ENCODE measurements at places on chromosomes 5 and 9.

GRCh38 chr5:6251565-6252102, 126.7 kb downstream of the MED10 start:
- DNase-seq = no peak

DNA sequence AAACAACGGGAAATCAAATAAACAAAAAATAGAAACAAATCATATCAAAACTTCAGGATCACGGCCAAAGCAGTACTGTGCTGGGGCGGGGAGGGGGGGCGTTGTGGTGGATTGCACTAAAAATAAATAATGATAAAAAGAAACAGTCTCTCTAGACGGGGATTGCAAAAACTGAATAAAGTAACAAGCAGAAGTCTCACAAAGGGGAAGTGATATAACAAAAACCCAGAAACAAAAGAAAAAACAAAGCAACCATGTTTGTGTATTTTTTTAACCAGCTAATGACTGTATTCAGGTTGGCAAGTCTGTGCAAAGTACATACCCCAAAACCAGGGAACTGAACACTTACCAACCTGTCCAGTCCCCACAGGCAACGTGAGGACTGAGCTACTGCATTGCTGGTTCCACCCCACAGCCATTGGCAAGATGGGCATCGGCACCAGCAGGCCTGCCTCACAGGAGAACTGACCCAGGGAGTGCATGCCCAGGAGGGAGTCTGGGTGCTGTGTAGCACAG, 24.1 kb downstream of the BICD2 start:
- peak; percentile 19 for DNase-seq

GRCh38 chr5:149940077-149940574, 4.5 kb downstream of the PDE6A start:
- no peak for DNase-seq

GRCh38 chr9:107928701-107929371, 439.3 kb upstream of the KLF4 start:
- DNase-seq = no peak

DNA sequence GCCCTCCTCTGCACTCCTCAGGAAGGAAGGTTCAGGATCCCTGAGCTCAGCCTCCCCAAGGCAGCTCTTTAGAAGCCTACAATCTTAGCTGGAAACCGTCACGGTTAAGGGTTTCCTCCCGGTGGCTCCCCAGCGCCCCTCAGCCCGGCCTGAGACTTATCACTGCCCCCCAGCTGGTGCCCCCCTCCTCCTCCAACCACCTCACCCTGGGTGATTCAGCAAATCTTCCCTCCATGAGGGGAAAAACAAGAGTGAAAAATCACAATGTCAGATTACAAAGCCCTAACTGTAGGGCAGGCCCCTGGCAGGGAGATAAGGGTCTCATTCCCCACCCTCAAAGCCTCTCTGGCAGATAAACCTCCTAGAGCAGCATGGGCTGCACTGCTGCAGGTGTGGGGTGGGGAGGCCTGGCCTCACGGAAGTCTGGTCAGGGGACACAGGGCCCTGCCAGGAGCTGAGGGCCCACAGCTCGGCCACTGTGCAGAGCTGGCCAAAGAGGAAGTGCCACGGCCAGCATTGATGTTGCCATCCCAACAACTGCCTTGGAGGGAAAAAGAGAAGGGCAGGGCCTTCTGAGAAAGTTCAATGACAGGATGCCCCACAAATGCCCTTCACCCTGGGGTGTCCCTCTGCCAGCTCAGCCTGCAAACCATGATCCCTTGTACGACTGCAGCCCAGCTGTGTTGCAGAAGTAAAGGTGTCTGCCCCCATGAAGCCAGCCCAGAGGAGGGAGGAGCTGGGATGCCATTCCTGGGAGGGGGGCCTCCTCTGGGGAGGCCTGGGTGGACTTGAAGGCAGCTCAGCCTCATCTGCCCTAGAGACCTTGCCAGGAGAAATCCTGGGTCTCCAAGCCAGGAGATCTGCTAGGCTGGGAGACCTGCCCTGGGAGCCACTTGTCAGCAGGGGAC, 25.9 kb downstream of the GFI1B start:
- DNase-seq = no peak

- no peak for DNase-seq
Observed at GRCh38 chr9:134053401-134053871, 14.4 kb downstream of the BRD3 start.

DNA sequence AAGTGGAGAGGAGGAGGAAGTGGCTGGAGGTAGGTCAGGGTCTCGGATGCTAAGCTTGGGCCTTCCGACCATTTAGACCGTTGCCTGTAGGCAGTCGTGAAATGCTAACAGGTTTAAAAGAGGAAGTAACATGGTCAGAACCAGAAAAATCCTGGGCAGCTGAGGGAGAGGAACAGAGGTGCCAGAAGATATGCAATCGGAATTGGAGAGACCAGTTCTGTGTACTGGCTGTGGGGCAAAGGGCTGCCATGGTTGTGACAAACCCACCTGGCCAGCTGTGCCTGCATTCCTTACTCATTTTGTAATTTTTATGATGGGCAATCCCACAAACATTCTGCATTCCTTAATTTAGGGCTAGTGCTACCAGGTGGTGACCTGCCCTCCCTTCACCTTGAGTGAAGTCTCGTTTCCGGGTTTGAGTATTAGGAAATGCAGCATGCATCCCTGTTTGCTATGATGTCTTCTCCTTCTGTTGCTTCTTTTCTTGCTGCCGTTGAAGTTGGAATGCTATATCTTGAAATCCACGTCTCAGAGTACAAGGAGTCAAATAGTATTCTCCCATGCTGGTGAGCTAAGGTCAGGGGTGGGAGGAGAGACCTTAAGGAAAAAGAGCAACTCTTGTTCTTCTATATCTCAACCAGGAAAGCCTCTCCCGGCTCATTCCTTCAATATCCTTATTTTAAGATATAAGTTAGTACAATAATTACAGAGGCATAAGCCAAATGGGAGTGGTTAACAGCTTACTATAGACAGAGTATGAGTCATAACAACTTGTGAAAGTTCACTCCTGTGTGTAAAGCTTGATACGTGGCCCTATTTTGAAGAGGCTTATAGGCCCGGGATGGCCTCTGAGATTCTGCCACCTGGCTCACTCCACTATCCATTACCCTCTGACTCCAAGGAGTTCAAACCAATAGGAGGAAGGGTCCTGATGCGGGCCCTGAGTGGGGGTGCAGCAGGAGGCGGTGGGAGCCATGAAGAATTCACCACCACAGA, 37.0 kb downstream of the B4GALT1 start:
- no peak for DNase-seq

GRCh38 chr9:71179183-71179582, 57.8 kb upstream of the TRPM3 start:
- no peak for DNase-seq

GRCh38 chr9:95807326-95807947, 68.1 kb upstream of the ERCC6L2 start:
- no peak for DNase-seq

GRCh38 chr5:128350705-128351104, 187.3 kb downstream of the FBN2 start:
- no peak for DNase-seq

DNA sequence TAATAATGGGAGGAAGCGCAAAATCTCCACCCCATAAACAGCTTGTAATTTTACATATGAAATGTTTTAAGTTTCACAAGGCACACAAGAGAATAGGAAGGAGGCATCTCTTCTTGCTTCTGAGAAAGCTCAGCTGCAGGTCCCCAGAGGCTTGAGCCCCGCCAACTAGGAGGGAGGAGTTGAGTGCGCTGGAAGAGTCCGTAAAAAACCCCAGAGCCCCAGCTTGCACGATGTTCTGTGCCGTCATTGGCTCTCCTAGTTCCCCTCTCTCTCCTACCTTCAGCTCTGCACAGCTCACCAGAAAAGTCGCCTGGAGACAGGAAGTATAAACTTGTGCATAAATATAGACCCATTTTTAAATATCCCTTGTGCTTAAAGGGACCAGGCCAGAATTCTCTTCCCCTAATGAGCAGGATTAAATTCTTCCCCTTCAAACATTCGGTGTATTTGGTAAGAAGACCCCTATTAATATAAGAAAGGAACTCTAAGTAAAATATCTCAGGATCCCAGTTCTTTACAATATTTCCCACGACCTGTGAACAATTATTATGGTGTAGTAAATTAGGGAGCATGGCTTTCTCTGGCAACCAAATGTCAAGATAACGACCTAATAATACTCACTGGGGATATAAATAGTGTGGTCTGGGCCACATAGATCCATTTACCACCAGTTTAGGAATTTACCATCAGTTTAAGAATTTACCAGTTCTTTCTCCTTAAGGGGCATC, 13.7 kb downstream of the GLRX start:
- peak; percentile 15 for DNase-seq

- no peak for DNase-seq
Observed at GRCh38 chr9:110036286-110036685, 171.7 kb downstream of the C9orf152 start.

DNA sequence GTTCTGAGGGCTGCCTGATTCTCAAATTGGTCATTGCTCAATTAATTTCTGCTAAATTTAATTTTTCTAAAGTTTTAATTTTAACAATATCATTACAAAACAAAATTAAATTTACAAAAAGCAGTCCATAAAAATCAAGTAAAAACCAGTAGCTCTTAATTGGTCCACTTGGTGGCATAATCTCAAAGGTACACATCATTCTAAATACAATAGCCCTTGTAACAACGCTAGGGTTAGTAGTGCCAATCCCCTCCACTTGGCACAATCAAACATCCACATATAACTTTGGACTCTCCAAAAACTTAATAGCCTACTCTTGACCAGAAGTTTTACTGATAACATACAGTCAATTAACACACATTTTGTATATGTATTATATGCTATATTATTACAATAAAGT, 1.9 kb upstream of the NDUFB6 start:
- no peak for DNase-seq

- DNase-seq = no peak
Observed at GRCh38 chr9:7297521-7297920, 502.1 kb downstream of the DMAC1 start.

- no peak for DNase-seq
Observed at GRCh38 chr9:114112778-114113584, 13.9 kb upstream of the KIF12 start.

DNA sequence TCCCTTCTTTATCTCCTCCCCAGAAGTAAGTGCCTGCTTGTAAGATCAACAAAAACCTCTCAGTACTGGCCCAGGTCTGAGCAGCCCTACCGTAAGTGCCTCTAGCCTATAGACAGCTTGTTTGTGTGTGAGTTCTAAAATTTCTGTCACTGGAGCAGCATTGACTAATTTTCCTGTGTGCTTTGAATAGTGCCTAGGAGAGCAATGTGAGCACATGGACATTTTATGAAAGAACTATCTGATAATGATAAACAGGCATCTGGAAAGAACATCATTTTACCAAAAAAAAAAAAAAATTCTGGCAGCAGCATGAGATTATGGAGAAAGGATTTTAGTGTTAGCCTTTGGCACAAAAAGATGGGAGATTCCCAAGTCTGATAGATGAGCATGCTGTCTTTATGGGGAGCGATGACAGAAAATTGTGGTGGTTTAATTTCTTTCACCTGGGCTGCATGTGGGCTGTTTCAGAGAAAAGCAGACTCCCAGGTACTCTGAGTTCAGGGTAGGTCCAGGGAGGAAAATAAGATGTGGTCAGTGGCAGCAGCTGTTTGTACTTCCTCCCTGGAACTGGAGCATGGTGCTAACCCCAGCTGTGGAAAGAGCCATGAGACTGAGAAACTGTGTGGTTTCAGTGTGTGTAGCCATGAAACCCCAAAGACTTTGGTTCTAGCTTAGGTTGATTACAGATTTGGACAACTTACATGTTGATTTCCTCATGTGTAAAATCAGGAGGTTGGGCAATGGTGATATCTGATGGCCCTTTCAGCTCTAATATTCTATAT, 419.9 kb downstream of the NTRK2 start:
- no peak for DNase-seq

DNA sequence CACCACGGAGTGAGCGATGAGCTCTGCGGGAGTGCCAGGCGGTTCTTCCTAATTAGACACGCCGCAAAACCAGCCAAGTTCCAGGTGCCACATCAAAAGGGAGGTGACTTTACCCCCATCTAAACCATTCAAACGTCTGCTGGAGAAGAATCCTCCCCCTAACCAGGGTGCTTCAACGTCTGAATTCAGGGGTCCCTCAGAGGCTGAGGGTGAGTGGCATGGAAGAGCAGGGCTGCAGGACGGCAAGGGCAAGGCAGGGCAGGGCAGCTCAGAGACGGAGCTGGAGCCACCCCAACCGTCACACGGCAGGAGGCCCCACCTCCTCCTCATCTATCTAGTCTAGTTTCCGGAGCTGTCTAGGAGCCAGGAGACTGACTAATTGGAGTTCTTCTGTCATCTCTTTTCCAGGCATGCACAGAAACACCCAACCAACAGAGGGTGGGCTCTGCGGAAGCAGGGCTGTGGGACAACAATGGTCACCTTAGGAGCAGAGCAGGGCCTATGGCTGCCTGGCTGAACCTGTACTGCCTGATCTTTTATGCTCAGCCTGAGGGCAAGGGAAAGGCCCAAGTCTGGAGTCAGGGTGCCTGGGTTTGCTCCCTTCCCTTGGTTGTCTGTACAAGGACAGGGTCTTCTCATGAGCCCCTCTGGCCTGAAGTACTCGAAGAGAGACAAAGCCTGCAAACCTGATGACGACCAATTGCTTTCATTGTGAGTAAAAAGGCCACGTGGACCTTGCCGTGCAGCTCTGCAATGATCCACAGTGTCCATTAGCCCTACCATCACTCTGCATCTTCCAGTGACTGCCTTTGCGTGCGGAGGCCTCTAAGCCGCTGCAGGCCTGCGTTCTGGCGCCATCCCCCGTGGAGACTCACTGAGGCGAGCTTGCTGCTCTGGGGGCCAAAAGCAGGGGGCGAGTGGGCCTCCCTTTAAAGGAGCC, 81.0 kb upstream of the SLC25A51 start:
- DNase-seq = no peak

DNA sequence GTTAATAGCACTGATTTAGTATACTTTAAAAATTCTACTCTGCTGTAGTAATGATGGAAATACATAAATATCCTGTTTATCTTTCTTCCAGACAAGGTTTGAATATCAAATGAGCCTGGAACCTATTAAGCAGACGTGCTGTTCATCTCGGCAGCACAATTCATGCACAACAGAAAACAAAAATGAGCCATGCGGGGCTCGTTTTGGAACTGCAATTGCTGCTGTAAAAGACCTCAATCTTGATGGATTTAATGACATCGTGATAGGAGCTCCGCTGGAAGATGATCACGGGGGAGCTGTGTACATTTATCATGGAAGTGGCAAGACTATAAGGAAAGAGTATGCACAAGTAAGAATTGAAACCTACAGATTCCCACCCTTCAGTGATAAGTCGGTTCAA, 79.1 kb upstream of the ITGA2 start:
- no peak for DNase-seq

DNA sequence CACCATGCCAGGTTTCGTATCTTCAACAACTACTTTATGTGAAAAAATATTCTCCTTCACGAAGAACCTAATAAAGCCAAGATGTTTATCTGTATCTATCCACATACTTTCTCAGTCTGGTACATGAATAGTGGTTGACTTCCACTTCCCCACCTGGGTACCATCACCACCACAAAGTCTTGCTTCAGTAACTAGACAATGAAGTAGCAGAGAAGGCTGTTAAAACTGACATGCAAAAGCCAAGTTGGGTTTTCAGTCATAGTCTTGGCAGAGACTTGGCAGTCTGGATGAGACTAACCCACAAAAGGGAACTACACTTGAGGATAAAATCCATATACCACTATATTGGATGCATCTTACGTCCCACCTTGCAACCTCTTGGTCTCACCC, 5.0 kb downstream of the P4HA2 start:
- no peak for DNase-seq

All from bone marrow (tissue), 2 donors.